Vagina (tissue), 2 donors: ENCODE measurements at places on chromosomes 11 and 22.

- no peak for DNase-seq
These were observed 624.5 kb downstream of the OPCML start for GRCh38 chr11:132907651-132908413.

- no peak for DNase-seq
These were observed 117.5 kb downstream of the WNT7B start for GRCh38 chr22:45859231-45860161.

GRCh38 chr11:106224172-106224571, 146.7 kb downstream of the AASDHPPT start:
- DNase-seq = no peak

GRCh38 chr22:37206841-37207821, 5.1 kb downstream of the SSTR3 start:
- DNase-seq = no peak

DNA sequence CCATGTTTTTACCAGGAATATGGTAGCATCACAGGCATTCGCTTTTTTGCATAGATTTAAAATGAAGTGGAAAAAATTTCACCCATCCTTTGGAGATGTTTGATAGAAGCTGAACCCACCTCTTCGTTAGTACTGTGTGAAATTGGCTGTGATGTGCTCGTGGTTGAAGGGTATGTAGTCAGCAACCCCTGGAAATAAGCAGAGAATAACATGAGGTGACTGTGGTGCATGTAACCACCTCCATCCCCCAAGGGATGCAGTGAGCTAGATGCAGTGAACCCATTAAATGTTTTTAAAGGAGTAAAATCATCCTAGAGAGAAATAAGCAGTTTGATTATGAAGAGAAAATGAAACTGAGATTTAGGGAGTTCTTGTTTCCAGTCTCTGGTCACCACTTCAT, 15.9 kb downstream of the CBLIF start:
- DNase-seq = no peak

GRCh38 chr11:71420455-71421241, 27.5 kb downstream of the DHCR7 start:
- DNase-seq = no peak

- DNase-seq = no peak
These were observed 39.6 kb upstream of the CTTN start for GRCh38 chr11:70358753-70359152.

DNA sequence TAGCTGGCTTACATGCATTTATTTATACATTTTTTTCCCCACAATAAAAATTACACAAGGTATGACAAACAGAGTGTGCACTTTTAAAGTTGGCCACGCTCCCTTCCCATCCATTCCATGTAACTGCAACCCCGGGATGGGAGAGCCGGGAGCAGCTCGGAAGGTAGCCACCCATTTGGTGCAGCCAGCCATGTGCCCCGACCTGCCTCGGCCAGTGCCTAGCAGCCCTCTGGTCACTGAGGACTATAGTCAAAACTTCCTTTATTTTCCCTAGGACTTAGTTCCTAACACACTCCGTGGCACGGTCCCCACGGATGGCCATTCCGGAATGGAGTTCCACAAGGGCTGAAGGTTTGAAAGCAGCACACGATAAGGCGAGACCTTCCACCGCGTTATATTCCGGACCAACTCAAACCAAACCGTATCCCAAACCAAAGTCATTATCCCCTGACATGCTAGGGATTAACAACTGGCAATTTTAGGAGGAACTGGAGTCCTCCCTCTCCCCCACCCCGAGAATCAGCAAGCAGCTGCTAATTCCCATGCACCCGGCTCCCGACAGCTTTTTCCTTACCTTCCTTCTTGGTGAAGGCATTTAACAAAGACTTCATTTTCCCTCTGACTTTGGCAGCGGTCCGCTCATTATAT, 426.4 kb downstream of the SHANK2 start:
- no peak for DNase-seq

GRCh38 chr22:26674211-26675190, 17.1 kb downstream of the MIAT start:
- DNase-seq = no peak

GRCh38 chr11:109426442-109427240, 4.7 kb downstream of the C11orf87 start:
- no peak for DNase-seq

- DNase-seq = peak; percentile 9
These were observed 6.4 kb upstream of the EHF start for GRCh38 chr11:34614344-34615104.

DNA sequence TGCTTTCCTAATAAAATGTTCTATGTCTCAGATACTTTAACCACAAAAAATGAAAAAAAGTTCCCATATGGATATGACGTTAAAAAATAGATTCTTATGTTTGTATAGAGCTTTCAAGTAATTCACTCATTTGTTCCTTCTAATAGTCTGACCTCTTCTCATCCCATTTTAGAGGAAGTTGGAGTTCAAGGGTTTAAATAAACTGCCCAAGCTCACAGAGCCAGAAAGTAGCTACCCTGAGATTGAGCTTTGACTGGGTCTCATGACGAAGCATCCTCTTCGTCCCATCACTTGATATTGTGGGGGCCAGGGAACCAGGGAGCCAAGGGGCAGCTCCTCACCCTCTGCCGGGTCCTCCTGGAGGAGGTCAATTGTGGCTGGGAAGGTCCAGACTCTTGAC, 116.3 kb downstream of the CCDC81 start:
- DNase-seq = no peak

- no peak for DNase-seq
These were observed 143.4 kb downstream of the MAML2 start for GRCh38 chr11:96199563-96200025.

GRCh38 chr11:128046213-128046612, 541.1 kb downstream of the ETS1 start:
- DNase-seq = no peak

GRCh38 chr11:134637091-134638015, 225.3 kb upstream of the B3GAT1 start:
- DNase-seq = no peak

DNA sequence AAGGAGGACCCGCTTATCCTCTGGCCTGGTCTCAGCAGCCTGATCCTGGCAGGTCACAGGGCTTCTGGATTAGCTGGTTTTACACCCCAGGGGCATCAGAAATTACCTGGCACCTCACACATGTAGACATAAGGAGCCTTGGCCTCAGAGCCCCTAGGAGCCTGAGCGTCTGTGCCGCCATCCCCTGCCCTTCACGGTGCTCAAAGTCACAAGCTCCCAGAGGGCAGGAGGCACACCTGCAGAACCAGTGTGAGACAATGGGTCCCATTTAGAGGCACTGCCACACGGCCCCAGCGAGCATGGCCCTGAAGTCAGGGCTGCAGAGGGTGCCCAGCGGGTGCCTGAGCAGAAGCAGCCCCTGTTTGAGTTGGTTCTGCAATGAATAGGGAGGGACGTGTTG, 3.9 kb downstream of the DGKZ start:
- DNase-seq = no peak

DNA sequence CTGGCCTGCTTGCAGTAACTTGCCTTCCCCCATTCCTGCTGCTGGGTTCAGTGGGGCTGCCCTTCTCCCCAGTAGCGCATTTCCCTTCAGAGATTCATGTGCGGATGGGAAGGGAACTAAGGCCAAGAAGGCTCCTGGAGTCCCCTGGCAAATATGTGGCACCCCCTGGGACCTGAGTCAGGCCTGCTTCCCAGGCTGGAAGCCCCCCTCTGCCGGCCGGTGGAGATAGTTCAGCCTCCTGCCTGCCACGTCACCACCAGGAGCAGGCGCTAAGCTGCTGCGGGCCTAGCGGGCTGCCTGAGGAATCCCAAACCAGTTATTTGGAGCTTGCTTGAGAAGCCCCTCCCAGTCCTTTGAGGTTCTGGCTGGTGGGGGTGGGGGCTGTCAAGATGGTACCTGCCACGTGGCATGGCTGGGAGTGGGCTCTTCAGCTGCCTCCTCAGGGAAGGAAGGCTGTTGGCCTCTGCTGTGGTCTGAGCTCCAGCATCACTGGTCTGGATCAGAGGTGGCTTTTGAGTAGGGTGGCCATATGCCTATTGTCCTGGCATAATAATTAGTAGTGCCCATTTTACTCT, 2.0 kb downstream of the SERPINH1 start:
- DNase-seq = no peak

DNA sequence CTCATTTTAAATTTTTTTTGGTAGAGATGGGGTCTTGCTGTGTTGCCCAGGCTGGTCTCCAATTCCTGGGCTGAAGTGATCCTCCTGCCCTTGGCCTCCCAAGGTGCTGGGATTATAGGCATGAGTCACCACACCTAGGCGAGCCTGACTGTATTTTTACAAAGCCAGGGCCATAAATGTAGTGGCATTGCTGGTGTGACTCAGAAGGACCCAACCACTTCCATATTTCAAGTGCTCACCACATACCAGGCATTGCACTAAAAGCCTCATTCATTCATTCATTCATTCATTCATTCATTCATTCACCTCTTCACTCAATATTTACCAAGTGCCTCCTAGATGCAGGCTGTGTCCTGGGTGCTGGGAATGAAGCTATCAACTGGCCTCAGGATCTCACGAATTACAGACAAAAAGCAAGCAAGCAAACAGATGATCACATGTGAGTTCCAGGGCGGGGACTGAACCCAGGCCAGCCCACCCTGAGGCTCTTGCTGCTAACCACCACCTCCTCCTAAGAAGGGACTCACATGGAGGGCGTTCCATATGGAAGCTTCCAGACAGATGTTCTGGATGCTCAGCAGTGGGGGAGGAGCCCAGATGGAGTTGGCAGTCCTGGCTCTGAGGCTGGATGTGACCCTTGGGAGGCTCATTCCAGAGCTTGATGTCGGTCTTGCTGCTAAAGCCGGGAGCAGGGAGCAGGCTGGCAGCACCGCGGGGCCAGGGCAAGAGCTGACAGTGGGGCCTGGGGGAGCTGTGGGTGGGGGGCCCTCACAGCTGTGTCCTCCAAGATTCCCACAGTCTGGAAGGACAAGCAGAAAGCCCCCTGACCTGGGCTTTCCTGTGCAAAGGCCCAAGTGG, 158.8 kb downstream of the CTTN start:
- DNase-seq = no peak

DNA sequence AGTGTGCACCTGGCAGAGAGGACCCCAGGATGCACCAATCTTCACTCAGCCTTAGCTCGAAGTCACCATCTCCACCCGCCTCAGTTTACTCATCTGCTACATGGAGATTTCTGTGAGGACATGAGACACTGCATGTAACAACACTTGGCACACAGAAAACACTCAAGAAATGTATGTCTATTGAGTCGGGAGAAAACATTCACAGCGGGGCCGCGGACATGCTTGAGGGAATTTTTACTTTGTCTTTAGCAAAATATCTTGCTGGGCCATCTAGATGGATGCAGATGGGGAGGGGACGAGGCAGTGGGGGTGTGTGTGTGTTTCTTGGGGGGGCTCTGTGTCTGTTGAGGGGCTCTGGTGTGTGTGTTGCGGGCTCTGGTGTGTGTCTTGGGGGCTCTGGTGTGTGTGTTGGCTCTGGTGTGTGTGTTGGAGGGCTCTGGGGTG, 28.4 kb upstream of the RFPL3 start:
- DNase-seq = peak; percentile 40

DNA sequence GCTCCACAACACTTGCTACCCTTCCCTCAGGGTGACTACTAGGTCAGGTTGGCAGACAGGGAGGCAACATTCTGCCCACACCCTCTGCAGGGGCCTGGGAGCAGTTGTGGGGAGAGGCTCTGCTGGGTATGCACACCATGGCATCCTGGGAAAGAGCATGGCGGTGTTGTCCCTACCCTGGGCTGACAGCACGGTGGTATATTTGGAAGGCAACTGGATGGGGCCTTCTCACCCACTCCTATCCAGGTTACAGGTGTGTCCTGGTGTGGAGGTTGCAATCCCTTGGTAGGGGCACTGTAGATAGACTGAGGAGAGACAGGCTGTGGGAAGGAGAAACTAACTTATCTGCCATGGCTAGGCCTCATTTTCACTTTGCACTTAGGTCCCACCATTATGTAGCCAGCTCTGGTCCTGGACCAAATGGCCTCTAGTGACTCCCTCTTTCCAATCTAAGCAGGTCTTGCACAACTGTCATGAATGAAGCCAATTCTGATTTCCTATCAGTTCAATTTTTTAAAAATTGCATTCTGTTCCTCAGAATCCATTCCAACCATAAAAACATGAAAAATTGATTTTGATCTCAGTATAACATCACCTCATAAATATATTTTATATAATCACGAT, 54.0 kb upstream of the CD44 start:
- DNase-seq = peak; percentile 81

DNA sequence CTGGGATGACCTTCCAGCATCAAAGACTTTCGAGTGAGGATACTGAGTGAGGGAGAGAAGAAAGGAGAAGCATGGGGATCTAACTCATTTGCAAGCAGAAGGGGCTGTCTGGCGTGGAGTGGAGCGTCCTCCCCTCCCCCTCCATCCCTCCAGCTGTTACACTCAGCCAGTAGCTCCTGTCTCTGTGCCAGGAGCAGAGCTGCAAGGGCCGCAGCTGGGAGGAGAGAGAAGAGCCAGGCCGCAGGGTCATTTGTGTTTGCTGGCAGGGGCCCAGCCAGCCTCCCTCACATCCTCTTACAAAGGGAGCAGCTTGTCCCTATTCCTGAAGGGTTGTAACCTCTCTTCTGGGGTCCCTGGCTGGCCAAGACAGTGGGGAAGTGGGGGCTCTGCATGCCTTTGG, 57.9 kb downstream of the NECTIN1 start:
- DNase-seq = no peak

GRCh38 chr11:120703358-120704152, 192.0 kb downstream of the GRIK4 start:
- no peak for DNase-seq

- no peak for DNase-seq
These were observed 109.7 kb downstream of the WNT7B start for GRCh38 chr22:45867118-45867905.

DNA sequence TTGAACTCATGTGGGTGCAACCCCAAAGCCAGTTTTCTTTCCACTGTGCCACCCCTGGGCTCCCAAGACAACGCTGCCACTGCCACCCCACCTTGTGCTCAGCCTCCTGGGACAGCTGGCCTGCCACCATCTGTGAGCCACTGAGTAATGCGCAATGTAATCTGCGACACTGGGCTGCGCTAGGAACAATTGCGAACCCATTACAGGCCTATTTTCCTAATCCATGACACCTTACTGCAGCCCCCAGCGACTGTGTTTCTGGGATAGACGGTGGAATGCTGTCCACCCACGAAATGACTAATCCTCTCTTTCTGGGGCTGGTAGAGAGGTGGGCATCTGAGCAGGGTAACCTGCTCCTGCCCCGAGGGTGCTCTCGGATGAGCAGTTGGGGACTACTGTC, 22.2 kb downstream of the FLRT1 start:
- no peak for DNase-seq

- DNase-seq = no peak
These were observed 830.4 kb upstream of the FAT3 start for GRCh38 chr11:91394073-91394726.

- DNase-seq = no peak
These were observed 17.5 kb downstream of the TSKU start for GRCh38 chr11:76800466-76801200.
